ENCODE measurements at places on chromosomes 6 and 20. TPM values are rescaled to one million over a fixed set of nuclear protein-coding genes. Genes with fewer than 3 reads are reported as not detected.

The DCDC2 gene
- 494 TPM for total RNA-seq

The SLC22A16 gene
- total RNA-seq = not detected

The TBP gene
- 11.0 TPM for total RNA-seq

The SLC17A2 gene
- total RNA-seq = not detected

The ERVFRD-1 gene
- total RNA-seq = not detected

The PACRG gene
- total RNA-seq = not detected

The SLC22A23 gene
- 0.35 TPM for total RNA-seq

The HACE1 gene
- total RNA-seq = 20.9 TPM

The MAPK13 gene
- total RNA-seq = 29.5 TPM

The RNF39 gene
- total RNA-seq = 0.05 TPM

The EPPIN gene
- total RNA-seq = not detected

GRCh38 chr6:125807293-125807692, 16.5 kb downstream of the NCOA7 start:
- no peak for DNase-seq

DNA sequence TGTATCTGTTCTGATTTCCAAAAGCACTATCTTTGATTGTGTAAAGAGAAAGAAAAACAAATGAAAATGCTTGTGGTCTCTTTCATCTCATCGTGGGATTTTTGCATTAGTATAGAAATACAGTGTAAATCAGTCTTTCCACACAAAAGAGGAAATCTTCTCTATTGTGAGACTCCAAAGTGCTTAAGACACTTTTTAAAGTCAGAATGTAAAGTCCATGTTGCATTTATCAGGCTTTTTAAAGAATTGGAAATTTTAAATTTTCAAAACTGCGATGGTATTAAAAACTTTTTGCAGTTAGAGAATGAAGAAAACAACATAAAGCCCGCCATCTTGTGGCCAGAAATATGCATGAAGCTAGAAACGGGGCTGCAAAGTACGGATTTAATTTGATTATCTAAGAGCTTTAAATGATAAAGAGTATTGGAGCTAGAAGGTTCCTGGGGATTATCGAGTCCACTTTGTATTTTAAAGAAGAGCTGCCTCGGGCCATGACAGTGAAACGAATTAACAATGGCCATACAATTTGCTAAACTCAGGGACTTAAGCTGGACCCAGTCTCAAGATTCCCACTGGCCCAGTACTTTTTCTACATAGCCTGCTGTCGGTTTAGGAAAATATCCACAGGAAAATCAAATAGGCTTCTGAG, 339.6 kb downstream of the ARHGAP18 start:
- peak; percentile 34 for DNase-seq

DNA sequence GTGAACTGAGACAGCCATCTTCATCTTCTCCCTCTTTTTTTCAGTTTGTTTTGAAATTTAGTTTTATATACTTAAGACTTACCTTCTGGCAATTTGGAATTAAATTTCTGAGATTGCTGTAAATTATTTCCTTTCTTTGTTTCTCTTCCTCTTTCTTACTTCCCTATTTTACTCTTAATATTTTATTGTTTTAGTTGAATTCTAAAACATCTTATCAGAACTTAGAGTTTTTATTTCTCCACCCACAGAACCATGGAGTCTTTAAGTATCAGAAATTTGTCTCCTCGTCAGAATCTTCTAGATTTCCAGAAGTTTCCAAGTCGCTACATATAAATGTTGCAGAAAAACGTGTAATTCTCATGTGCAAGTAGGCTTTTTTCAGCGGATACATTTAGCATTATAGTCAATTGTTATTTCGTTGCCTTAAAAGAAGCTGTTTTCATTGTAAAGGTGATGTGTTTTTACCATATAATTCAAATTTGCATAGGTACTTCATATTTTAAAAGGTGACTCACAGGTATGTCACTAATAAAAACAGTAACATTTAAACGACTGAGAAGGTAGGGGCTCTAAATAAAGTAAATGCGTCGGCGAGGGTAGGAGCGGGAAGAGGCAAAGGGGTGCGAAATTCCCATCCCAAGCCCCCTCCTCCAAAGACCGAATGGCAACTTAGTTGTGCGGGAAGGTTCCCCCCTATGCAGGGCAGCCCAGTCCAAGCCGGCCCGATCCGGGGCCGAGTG, 866 bp upstream of the MYO6 start:
- no peak for DNase-seq

GRCh38 chr6:99016355-99016754, 68.6 kb upstream of the FBXL4 start:
- DNase-seq = peak; percentile 98

- DNase-seq = no peak
Measured at GRCh38 chr20:54082100-54082499, 11.7 kb upstream of the BCAS1 start.

DNA sequence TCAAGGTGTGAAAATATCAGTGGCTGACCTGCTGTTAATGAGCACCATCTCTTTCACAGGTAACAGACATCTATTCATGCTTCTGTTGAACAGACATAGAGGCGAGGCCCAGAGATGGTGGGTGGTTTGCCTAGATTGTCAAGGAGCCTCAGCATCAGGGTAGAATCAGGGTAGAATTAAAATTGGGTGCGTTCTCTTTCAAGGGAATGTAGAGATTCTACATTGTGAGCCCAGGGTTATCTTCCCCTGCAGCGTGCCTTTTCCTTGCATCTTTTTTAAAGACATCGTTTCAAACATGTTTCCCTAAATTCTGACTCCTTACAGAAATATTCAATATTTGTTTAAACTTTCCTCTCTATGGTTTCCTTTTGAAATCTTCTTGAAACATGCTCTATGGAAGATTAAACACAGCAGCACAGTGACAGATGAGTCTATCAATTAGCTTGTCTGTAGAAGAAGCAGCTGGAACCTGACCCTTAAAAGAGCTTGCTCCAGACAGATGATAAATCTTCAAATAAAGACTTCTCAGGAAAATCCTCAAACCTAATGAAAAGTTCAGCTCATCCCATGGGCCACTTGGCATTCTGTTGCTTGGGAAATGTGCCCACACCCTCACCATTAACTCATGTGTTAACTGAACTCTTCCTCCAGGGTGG, 119.8 kb downstream of the IPCEF1 start:
- no peak for DNase-seq

- no peak for DNase-seq
Measured at GRCh38 chr20:54029176-54029575, 41.2 kb downstream of the BCAS1 start.

GRCh38 chr6:116313101-116313776, 33.5 kb upstream of the TSPYL1 start:
- peak; percentile 39 for DNase-seq

DNA sequence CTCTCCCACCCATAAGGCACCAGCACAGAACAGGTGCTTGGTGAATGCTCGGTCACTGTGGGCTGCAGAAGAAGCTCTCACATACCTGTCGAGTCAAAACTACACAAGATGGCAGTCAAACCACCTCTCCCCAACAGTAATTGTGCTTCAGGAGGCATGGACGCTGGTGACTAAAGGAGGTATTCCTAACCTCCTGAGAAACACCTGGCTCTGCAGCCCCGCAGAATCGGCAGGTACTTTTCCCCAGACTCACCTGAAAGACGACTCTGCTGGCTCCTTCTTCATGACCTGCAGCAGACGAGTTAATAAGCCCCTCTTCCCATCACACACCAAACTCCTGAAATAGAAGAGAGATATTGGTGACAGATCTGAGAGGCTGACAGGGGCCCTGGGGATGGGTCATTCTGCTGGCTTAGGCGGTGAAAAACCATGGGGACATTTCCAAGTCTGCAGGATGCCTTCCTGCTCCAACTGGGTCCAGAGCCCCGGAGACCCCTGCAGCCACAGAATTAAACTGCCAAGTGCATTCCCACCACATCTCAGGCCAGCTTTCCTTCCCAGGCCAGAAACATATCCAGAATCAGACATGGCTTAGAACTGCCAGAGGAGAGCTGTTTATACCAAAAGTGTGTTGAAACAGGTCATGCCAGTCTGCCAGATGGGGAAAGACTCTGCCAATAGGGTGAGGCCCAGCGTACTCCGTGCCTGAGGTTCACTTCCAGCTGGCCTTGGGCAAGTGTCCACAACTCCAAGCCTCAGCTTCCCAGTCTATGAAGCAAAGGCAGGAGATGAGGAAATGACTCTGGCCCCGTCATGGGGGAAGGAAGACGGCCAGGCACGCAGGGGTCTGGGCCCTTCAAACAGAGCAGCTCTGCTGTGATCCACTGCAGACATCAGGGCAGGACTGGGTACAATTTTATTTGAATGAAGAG, 53.0 kb downstream of the MYH7B start:
- DNase-seq = no peak

GRCh38 chr6:124026694-124027093, 223.0 kb downstream of the NKAIN2 start:
- no peak for DNase-seq

DNA sequence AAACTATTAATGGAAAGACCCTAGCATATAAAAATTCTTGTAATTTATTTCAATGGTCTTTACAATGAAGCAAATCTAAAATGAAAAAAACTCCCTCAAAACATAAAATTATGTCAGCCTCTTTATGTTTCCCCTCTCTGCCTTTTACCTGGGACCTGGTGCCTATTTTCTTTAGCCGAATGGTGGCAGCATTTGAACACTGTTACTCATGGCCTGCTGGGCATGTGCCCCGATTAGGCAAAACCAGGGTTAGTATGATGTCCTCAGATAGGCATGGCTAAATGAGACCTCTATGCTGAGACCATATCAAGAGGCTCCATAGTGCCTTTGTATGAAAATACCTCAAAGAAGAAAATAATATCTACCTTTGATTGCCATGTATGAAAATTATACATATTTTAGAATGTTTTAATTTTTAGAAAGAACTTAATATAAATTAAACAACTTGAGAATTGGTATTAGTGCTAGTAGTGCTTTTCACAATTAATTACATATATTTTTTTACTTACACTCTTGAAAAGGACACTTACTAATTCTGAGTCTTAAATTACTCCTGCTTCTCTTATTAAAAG, 22.5 kb upstream of the C6orf58 start:
- peak; percentile 31 for DNase-seq

GRCh38 chr20:38143646-38144554, 21.2 kb downstream of the TGM2 start:
- DNase-seq = peak; percentile 98

DNA sequence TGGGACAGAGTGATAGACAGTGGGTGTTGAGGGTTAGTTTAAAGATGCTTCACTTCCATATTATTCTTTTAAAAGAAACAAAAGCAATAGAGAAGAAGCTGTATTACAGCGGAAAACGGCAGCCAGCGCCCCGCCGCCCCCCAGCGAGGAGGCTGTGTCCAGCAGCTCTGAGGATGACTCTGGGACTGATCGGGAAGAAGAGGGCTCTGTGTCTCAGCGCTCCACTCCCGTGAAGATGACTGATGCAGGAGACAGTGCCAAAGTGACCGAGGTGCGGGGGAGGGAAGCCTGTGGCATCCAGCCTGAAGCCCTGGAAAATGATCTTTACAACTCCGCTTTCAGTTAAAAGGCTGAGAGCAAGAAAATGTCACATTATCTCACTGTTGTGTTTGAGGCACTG, 100.2 kb downstream of the FIG4 start:
- DNase-seq = no peak

- no peak for DNase-seq
Measured at GRCh38 chr6:168024951-168025510, 27.6 kb downstream of the KIF25 start.

- peak; percentile 73 for DNase-seq
Measured at GRCh38 chr6:40735121-40735520, 148.0 kb upstream of the LRFN2 start.

DNA sequence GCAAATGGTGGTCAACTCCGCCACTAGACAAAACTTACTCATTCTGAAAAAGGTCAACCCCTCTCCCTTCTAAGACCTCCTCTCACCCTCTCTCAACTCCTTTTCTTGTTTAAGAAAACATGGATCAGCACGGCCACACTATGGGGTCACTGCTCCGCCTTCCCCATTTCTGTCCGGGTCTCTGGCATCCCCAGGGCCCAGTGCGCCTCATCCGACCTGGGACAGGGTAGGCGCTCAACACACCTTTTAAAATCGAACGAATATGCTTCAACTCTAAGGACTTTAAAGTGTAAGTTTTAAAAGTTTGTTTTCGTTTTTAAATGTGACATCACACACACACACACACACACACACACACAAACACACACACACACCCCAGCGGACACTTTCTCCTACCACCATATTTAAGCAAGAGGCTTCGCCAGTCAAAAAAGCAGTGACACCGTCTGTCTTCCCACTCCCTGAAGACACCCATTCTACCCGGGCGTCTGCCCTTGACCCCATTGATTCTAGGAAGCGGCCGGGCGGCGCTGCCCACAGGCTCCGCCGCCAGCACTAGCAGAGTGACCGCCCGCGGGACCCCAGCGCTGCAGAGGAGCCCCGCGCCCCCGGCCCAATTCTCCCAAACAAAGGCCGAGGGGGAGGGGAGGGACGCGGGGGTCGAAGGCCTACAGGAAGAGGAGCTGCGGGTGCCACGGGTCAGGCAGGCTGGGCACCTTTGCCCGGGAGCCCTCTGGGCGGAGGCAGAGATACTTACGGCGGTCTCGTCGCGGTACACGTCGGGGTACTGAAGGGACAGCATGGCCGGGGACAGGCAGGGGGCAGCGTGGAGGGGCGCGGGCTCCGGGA, 568 bp downstream of the PREP start:
- DNase-seq = peak; percentile 4

- DNase-seq = no peak
Measured at GRCh38 chr6:82257088-82257774, 9.7 kb upstream of the IBTK start.

DNA sequence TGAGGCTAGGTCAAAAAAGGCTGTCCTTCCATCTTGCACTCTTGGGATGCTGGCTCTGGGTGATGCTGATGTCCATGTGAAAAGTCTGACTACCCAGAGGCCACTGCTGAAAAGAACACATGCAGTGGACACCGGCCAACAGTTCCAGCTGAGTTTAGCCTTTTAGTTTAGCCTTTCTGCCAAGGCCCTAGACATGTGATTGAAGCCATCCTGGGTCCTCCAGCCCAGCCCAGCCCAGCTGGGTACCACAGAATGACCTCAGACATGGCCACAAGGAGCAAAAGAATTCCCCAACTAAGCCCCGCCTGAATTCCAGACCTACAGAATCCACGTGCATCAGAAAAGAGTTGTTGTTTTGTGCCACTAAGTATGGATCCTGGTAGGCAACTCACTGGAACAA, 17.4 kb downstream of the PIGT start:
- DNase-seq = peak; percentile 7

DNA sequence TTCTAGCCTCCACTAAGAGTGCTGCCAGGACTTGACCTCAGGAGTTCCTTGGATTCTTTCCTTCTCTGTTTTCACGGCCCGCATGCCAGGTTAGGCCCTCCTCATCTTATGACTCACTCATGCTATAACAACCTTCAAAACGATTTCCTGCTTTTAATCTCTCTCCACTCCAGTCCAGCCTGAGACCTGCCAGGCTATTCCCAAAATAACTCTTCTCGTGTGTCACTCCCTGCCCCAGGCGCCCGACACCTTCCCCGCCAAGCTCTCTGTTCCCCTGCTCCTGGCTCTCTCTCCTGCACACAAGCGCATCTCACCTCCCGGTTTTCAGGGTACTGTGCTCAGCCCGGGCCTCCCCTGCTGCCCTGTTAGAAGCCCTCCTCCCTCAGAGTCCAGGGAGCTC, 64.1 kb upstream of the RPS6KA2 start:
- peak; percentile 89 for DNase-seq
